ENCODE measurements at places on chromosomes 7 and 10.
A peak's percentile ranks its signal among the peaks of the same experiment; 100 is the strongest.

DNA sequence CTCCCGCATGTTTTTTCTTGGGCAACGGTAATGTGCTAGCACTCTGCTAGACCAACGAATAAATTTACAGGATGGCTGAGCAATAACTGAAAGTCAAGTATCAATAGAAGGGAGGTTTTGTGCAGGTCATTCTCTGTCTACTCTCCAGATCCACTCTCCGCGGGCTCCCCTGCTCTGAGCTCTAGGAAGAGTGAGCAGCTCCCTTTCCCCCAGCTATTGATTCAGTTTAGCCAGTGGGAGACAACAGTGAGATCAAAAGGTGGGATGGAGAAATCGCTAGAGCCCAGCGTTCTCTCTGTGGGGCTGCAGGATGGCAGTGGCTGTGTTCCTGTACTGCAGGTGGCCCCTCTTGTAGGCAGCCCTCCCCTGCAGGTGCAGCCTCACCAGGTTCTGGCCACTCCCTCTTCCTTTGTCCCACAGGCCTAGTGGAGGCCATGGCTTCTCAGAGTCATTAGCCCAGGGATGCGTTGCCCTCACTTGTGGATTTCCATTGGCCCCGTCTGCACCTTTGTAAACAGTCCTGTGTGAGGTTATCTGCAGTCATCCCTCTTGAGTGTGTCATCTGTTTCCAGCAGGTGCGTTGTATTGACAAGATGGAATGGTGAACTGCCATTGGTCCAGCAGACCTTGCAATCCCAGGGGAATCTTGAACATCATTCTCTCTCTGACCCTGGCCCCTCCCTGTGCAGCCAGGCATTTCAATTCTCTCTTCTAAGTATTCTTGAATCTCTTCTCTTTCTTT is 11.1 kb downstream of the MSRB2 start:
- DNase-seq, result no peak

GRCh38 chr7:73397521-73398281 is 35.9 kb upstream of the FZD9 start:
- no peak for DNase-seq

- DNase-seq, result no peak
Observed at GRCh38 chr10:90041585-90041984, 340.2 kb downstream of the KIF20B start.

DNA sequence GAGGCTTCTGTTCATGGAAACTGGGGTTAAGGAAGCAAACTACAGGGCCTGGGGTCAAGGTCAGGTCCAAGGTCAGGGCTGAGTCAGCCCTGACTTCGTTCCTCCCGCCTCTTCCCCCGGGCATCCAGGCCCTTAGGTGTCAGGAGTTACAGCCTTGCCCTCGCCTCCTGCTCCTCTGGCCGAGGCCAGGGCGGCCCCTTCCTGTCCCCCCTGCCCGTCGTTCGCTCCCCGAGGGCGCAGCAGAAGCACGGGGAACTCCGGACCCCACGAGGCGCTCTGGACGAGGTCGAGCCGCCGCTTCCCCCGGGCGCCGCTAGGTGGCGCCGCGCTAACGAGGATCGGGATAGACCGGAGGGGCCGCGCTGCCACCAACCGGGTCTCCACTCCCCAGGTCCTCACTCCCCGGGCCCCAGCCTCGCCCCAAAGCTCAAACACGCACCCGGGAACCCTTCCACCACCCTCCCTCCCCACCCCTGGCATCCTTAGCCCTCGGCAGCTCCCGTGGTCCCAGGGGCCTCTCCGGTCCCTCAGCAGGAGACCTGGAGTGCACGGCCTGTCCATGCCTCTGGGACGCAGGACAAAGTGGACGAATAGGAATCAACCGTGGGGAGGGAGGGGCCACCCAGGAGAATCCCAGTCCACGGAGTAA is 59.2 kb upstream of the MYL10 start:
- DNase-seq, result peak; percentile 90

GRCh38 chr7:93622036-93623033 is 47.8 kb upstream of the CALCR start:
- no peak for DNase-seq

DNA sequence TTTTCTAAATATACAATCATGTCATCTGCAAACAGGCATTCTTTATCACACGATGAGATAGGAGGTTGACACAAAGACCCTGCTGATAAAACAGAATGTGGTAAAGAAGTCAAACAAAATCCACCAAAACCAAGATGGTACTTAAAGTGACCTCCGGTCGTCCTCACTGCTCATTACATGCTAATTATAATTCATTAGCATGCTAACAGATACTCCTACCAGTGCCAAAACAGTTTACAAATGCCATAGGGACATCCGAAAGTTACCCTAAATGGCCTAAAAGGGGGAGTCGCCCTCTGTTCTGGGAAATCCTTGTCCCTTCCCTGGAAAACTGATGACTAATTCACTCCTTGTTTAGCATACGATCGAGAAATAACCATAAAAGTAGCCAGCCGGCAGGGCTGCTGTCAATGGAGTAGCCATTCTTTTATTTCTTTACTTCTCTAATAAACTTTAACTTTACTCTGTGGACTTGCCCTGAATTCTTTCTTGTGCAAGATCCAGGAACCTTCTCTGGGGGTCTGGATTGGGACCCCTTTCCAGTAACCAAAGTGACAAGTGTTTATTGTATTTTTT is 126.6 kb downstream of the CCDC71L start:
- no peak for DNase-seq

DNA sequence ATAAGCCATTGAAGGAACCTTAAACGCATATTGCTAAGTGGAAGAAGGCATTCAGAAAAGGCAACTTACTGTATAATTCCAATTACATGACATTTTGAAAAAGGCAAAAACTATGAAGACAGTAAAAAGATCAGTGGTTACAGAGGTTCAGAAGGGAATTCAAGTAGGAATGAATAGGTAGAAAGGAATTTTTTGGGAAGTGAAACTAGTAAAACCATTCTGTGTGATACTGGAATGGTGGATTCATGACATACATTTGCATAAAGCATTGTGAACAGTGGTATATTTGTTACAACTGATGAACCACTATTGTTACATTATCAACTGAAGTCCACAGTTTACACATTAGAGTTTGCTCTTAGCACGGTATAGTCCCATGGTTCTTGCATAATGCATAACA is 114.2 kb upstream of the GPR22 start:
- no peak for DNase-seq

DNA sequence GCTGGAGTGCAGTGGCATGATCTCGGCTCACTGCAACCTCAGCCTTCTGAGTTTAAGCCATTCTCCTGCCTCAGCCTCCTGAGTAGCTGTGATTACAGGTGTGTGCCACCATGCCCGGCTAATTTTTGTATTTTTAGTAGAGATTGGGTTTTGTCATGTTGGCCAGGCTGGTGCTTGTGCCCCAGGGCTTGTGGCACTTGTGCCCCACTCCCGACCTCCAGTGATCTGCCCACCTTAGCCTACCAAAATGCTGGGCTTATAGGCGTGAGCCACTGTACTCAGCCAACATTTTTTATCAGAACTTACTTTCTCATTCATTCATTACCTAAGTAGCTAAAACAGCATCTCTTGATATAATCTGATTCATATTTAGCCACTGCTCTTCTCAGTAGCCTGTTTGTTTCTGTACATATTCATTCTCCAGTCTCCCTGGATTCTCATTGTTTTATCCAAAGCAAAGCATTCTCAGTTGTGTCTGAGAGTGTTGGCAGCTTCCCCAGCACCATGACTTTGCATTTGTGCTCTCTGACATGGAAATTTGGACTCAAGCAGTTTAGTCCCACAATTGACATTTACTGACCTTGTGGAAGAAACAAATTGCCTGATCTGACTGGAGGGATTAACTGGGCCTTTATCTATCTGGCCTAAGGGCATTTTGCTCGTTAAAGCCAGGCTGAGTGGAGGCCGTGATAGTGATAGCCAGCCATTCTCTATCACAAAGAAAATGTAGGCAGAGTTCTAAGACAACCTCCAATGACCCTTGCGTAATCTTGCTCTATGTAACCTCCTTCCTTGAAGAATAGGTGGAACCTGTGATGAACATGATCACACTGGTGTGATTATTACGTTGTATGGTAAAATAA is 44.9 kb downstream of the AKR1B15 start:
- DNase-seq, result no peak

GRCh38 chr10:133532871-133533270 is 5.7 kb downstream of the CYP2E1 start:
- no peak for DNase-seq

DNA sequence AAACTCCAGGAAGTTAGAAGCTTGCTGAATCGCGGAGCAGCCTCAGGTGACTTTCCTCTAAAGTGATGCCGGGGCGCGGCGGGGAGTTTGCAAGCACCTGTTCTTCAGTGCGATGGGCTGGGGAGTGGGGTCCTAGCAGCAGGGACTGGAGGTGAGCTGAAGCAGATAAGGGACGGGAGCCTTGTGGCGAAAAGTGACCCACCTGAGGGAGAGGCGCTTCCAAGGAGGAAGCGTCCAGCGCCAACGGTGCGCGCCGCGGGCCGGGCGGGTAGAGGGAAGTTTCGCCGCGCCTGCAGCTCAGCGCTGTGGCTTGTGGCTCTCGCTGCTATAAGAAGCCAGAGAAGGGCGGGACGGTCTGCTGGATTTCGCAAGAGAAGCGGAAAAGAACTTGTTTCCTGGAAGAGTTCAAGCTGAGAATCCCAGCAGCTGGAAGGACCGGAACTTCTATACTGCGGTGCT is at the start of gene STEAP4:
TSS of gene STEAP4 (minus strand) at position 305 of the 459 bp plus-strand sequence. CDS start 22,625 bp downstream, outside the sequence.
- peak; percentile 4 for DNase-seq

DNA sequence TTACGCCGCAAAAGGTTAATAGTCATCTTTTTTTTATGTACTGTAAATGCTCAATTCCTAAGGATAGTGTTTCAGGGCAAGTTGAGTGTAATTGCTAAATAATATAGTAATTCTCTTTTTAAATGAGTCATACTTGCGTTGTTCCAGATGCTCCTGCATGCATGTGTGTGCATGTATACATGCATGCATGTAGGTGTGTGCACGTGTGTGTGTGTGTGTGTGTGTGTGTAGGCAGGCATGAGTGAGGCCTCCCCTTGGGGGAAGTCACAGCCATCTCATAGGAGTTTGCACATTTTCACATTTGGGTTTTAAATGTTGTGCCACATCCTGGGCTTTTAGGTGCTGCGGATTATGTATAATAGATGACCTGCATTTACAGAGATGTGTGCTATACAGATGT is 1095.8 kb downstream of the KCNMA1 start:
- no peak for DNase-seq

- DNase-seq, result no peak
Observed at GRCh38 chr10:123464430-123465323, 201.5 kb upstream of the GPR26 start.

DNA sequence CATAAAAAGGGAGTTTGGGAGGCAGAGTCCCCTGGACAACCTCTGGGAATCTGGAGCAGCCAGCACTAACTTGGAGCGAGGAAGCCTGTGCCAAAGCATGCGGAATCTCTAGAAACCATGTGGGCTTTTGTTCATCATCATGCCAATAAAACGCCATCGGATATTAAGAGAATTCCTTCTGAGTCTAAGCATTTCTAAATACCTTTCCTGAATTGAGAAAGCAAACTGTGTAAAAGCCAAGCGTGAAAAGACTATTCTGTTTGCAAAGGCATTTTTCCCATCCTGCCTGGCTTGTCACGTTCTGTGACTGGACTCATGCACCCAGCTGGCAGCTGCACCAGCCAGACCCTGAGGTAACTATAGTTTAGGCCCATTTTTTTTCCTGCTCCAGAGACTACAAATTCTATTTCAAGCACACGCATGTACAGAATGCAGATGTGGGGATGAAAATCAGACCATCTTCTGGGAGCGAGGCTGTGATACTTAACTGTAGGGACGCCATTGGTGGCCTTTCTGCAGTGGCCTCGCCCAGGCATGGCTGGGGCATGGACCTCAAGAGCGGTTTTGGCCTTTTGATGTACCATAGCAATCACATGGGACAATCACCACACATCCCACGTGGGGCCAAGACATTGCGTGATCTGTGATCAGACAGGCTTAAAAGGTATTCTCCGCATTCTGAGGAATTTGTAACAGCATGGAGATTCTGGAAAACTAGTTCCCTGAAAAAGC is 218.9 kb downstream of the KIAA1217 start:
- no peak for DNase-seq

DNA sequence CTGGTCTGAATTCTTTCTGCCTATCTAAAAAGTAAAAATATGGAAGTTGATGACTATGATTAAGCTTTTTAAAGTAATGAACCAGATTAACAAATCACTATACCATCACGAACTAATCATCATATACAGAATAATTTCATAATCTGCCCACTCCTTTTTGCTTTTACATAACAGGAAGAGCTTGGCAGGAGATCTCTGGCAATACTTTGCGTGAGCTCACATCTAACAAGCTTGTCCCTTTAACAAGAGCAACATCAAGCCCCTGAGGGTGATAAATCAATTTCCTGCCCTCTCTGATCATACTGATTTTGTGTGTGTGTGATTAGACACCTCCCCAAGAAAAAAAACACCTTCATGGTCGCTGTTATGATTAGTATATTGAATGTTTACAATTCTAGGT is 143.5 kb upstream of the ASAH2 start:
- no peak for DNase-seq

DNA sequence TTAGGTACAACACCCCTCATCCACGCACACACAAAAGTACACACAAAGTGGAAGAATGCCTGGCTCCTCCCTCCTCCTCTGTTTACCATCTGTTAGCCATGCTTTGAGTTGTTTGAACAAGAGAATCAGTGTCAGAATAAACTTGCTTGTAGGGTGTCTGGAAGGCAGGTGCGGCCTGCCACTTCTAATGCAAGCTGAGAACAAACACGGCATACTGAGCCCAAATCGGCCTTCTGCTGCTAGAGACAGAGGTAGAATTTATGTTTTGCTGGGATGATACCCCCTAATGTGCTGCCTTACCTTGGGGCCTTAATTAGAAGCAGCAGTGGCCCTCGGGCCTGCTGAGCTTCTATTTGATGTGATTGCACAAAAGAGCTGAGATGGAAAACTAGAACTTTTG is 24.9 kb upstream of the FAM180A start:
- no peak for DNase-seq

- DNase-seq, result no peak
Observed at GRCh38 chr10:52436664-52437063, 122.6 kb downstream of the DKK1 start.

- DNase-seq, result no peak
Observed at GRCh38 chr10:85624511-85624910, 742.1 kb downstream of the GRID1 start.

DNA sequence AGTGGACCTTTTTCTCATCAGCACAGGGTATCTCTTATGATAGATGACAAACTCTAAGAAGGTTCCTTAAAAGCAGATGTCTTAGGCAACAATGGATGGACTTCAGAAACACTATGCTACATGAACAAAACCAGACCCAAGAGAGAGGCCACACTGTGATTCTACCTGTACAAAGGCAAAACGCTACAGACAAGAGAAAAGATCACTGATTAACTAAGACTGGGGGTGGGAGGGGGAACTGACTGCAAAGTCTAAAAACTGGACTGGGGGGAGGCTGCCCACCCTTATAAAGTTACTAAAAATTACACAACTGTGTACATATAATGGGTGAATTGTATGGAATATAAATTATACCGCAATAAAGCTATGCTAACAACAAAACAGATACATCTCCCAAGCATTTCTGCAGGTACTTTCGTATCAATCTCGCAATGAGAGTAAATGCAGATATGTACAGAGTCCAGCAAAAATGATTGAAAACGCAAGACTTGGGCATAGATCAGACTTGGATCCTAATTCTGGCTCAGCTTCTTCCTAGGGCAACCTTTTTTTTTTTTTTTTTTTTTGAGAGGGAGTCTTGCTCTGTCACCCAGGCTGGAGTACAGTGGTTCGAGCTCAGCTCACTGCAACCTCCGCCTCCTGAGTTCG is 179.7 kb downstream of the FAM107B start:
- DNase-seq, result no peak

Data from activated naive CD8-positive, alpha-beta T cell treated with anti-CD3 and anti-CD28 coated beads, Interleukin-2, amount 50 U/mL, for 24 hours (primary cell).